ENCODE measurements at places on chromosomes 2 and 18.

DNA sequence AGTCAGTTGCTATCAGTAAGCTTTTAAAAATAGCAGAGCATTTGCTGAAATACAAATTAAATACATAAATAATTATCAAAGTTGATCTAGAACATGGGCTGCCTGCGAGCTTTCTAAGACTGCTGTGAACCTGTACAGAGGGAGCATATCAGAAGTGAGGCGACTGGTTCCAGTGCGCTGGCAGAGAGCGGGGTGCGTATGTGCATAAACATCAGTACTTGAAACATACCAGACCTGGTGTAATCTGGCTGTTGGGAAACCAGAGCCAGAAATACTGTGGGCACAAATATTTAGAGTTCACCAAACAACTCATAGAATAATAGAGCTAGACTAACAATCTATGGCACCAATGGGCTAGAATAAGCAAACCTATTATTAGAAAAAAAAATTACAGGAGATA is 27.3 kb downstream of the PDIA6 start:
- no peak for DNase-seq

DNA sequence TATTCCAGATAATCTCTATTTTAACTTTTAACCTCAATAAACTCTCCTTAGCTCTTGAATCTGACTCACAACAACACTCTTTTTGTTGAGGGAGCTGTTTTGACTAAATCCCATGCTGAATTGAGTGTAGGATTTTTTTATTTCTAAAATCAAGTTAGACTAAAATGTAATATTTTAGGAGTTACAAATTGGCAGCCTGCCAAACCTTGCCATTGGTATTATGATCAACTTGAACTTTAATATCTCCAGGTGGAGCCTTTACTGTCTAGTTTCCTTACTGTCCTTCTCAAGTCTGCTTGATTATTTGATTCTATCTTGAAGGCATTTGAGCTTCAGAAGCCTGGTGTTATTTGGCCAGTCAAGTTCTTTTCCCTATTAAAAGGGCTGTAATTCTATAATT is 8.7 kb downstream of the PIKFYVE start:
- DNase-seq: peak; percentile 40

DNA sequence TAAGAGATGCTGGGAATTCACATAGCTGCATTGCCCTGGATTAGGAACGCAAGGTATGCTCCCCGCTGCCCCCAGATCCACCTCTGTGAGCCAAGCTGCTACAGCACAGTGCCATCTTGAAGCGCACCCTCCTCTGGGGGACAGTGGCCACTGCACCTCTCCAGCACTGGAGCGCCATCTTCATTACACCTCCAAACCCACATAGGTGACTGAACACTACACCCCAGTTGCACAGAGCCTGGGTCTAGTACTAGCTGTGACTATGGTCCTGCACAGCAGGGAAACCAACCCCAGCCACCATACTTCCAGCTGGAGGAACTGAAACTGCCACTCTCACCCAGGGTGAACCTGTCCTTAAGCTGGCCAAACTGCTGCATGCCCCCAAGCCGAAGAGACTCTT is 84.6 kb downstream of the TMEM237 start:
- no peak for DNase-seq

- peak; percentile 25 for DNase-seq
Observed at GRCh38 chr2:172342611-172343010, 84.8 kb upstream of the ITGA6 start.

DNA sequence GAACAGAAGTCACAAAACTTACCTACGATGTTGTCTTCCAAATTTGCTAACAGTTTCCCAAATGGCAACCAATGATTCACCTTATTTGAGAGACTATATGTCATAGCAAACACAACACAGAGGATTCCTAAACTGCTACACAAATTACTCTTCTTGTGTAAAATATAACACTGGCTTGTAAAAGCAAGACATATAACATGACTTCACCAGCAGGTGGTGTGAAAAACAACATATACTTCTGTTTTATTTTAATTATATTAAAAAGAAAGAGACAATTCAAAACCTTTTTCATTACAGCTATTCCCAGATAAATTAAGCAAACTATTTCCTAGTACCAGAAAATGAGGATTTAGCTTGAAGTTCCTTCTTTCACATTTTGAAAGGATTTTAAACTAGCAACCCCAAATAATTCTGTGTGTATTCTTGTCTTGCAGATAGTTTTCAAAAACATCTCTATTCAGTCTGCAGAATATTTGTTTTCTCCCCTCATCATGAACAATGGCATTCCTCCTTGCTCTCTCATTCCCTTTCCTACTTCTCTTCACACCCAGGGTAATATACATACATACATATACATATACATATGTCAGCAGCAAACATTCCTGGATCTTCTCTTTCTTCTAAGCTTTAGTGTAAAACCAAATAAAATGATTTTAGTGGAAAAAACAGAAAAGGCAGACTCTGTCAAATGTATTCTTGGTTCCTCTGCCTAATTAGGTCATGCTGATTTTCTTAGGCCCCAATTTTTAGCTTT is 62.1 kb downstream of the SCN3A start:
- DNase-seq: peak; percentile 36

- no peak for DNase-seq
Observed at GRCh38 chr2:64493788-64494187, 30.3 kb upstream of the AFTPH start.

DNA sequence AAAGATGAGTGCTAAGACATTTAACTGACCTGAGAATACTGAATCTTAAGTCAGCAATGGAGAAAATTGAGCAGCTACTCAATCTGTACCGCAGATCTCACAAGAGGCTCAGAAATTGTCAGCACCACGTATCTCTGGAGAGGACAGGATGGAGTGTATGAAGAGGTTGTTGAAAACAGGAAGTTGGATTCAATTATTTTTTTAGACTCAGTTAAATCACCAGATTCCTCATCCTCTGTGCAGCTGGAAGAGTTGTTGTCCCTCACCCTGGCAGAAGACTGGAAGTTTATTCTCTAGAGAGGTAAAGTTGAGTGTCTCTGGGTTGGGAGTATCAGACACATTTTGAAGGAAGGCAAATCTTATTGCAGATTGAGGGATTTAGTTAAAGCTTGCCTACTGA is 114.9 kb upstream of the NT5C1B start:
- DNase-seq: no peak

- peak; percentile 67 for DNase-seq
Observed at GRCh38 chr2:207230261-207231105, 64.7 kb upstream of the KLF7 start.

- DNase-seq: no peak
Observed at GRCh38 chr2:31813016-31813415, 197.8 kb downstream of the MEMO1 start.

GRCh38 chr2:2872713-2873449 is 504.7 kb downstream of the EIPR1 start:
- DNase-seq: no peak

All from hematopoietic multipotent progenitor cell treated with erythropoietin and hydrocortisone succinate and interleukin-3 and kit ligand, for 6 days (in vitro differentiated cells).